Astrocyte (in vitro differentiated cells and primary cell): ENCODE measurements at places on chromosomes 2 and 18.

DNA sequence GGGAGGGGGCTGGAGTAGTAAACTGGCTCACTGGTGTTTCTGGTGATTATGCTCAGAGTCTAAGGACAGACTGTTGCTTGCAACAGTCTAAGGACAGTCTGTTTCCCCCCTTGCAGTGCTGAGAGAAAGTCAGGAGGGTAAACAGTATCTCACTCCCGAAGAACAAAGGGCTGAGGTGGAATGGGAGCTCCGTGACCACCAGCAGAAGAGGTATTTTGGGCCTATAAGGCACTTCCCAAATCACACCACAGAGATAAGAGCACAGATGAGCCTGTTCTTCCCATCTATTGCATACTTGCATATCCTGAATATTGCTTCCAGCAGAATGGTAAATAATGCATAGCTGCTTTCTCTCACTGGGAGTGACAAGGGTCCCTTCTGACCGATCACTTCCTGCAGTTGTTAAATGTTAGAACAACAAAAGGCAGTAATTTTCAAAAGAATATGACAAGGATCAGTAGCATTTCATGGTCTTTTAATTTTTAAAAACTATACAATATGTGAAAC is 160.4 kb upstream of the LYPD1 start:
- no peak for DNase-seq

- peak; percentile 88 for DNase-seq
These were observed 58.9 kb upstream of the RNU4ATAC start for GRCh38 chr2:121471532-121472469.

GRCh38 chr18:37160038-37160820 is 331.3 kb downstream of the KIAA1328 start:
- DNase-seq = no peak

DNA sequence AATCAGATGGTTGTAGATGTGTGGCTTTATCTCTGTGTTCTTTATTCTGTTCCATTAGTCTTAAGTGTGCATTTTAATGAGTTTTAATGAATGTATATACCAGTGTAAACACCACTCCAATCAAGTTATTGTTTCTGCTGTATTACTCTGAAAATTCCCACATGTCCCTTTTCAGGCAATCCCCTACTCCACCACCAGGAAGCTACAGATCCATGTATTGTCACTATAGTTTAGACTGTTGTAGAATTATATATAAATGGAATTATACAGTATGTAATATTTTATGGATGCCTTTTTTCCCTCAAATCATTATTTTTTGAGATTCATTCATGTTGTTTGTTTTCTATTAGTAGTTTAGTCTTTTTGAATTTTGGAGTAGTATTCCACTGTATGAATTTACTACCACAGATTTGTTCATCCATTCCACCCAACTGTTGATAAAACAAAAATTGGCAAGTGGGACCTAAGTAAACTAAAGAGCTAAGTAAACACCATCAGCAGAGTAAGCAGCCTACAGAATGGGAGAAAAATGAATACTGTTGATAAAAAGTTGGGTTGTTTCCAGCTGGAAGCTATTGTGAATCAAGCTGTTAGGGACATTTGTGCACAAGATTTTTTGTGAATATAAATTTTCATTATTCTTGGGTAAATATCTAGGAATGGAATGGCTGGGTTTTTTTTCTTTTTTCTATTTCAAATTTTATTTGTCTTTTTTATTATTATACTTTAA is 262.0 kb downstream of the CAMKMT start:
- DNase-seq = no peak

- DNase-seq = no peak
These were observed 51.2 kb upstream of the PXDN start for GRCh38 chr2:1795261-1796231.

- no peak for DNase-seq
These were observed 236.5 kb downstream of the HAUS1 start for GRCh38 chr18:46340716-46341115.

DNA sequence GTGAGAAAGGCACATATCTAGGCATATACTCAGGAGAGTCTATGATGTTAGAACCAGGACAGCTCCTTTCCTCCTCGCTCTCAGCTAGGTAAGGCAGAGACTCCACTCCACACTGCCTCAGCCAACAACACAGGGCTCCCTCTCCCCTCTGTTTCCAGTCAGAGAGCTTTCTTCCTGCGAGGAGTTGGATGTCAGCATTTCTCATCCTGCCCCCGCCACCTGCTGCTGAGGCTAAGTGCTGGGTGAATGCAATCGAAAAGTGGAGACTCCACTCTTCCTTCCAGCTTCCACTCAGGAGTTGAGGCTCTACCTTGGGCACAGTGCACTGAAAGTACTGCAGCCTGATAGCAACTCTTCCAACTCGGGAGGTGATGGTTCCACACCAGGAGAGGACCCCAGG is 177.2 kb upstream of the RAB6C start:
- DNase-seq = no peak
